ENCODE measurements at places on chromosomes 1 and 21. TPM values are rescaled to one million over a fixed set of nuclear protein-coding genes. Genes with fewer than 3 reads are reported as not detected.

- DNase-seq: peak; percentile 98
- H3K4me3 ChIP-seq: peak overlapping the region; percentile 71
- no peaks in the 10 kb centered on the region for H3K36me3 ChIP-seq
- H3K4me1 ChIP-seq: peaks cover 3% of the 10 kb centered on the region
Measured at GRCh38 chr1:155084722-155085503, 6.3 kb downstream of the EFNA3 start.

- H3K36me3 ChIP-seq: no peaks in the 10 kb centered on the region
- DNase-seq: no peak
- H3K4me3 ChIP-seq: no peak overlapping the region
Measured at GRCh38 chr21:33031152-33031911, 5.6 kb downstream of the OLIG2 start.

GRCh38 chr1:20726118-20726911, 6.2 kb downstream of the SH2D5 start:
- H3K4me1 ChIP-seq: no peaks in the 10 kb centered on the region
- no peak for DNase-seq
- peaks cover 6% of the 10 kb centered on the region for H3K27me3 ChIP-seq
- no peaks in the 10 kb centered on the region for H3K36me3 ChIP-seq
- H3K27ac ChIP-seq: no peak overlapping the region

DNA sequence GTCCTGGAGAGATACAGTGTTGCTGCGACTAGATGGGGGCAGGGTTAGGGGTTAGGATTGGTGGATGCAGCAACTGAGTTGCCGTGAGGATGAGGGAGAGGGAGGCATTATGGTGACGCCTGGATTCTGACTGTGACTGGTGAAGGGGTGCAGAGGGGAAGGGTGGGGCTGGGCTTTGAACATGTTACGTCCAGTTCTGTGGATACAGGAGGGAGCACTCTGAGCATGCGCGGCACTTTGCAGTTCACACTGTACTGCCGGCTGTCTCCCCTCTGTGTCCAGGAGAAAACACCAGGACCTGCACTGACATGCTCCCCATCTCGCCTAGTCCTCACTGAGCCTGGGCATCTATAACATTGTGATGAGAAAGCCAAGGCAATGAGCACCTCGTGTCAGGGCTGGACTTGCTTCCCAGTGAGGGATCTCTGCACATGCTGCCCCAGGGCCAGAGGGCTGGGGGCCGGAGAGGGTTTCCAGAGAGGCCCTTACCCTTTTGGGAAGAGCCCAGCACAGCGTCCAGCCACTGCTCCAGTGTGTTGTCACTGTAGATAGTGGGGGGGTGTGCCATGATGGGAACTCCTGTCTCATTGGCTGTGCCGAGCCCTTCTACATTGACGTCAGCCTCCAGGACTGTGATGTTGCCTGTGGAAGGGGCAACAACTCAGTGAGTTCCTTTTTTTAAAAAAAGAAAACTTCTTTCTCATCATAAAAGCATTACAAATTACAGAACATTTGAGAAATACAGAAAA, 7.6 kb downstream of the FAM151A start:
- no peak for DNase-seq
- peaks cover 8% of the 10 kb centered on the region for H3K4me1 ChIP-seq
- no peaks in the 10 kb centered on the region for H3K27me3 ChIP-seq
- H3K4me3 ChIP-seq: no peak overlapping the region

DNA sequence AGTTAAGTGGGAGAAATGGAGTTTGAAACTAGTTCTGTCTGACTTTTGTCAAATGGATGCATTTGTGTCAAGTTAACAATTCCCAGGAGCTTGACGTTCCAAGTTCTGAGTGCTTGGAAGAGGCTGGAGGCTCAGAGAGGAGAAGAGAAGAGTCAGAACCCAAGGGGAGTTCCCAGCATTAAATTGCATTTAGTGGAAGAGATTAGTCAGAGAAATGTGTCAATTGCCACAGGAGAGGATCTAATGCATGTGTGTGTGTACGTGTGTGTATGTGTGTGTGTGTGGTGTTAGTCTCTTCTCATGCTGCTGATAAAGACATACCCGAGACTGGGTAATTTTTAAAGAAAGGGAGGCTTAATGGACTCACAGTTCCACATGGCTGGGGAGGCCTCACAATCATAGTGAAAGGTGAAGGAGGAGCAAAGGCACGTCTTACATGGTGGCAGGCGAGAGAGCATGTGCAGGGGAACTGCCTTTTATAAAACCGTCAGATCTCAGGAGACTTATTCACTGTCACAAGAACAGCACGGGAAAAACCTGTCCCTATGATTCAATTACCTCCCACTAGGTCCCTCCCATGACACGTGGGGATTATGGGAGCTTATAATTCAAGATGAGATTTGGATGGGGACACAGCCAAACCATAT, 101.5 kb upstream of the TMEM51 start:
- no peak for DNase-seq
- no peaks in the 10 kb centered on the region for H3K36me3 ChIP-seq
- no peak overlapping the region for H3K4me3 ChIP-seq
- peaks cover 3% of the 10 kb centered on the region for H3K4me1 ChIP-seq

Gene MRAP
- not detected for total RNA-seq

- H3K4me1 ChIP-seq: no peaks in the 10 kb centered on the region
- H3K4me3 ChIP-seq: peak overlapping the region; percentile 54
- no peaks in the 10 kb centered on the region for H3K27me3 ChIP-seq
- H3K36me3 ChIP-seq: peaks cover 2% of the 10 kb centered on the region
- DNase-seq: peak; percentile 60
Measured at GRCh38 chr1:155219592-155220031, 11.1 kb downstream of the MTX1 start.
